ENCODE measurements at places on chromosomes 1 and 21.

DNA sequence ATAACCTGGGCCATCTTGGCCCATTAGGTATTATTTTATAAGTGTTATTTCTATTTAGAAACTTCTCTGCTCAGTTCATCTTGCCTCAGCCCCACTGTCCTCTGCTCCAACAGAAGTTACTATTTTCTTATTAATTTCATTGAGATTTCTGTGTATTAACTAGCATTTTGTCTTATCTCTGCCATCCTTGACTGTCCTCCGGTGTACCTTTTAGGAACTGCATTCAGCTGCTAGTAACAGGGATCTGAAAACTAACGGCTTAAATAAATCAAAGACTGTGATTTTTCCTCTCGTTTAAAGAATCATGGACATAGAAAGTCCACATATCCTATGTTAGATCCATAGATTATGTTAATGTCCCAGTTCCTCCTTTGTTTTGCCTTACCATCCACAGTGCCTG is 382.5 kb downstream of the MATN1 start:
- no peak for DNase-seq

DNA sequence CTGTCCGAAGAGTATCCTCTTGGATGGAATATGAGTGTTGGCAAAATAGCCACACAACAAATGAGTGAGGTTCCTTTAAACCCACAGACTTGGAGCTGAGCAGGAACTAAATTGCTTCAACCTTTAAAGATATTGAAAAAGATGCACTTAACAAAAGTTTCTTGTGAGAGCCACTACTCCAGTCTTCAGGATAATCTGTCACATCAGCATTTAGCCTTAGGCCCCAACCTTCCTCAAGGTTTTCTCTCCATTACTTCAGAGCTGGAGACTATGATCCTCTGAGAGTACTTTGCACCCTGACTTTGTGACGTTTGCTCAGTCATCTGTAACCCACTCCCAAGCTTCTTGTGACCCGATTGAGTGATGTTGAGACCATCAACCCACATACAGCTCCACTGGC is 212.8 kb downstream of the LRRC40 start:
- DNase-seq, result no peak

- no peak for DNase-seq
Observed at GRCh38 chr1:228044961-228045360, 37.5 kb upstream of the ARF1 start.

- no peak for DNase-seq
Observed at GRCh38 chr1:248815407-248816034, 10.2 kb downstream of the SH3BP5L start.

GRCh38 chr1:1241588-1242219 is 4.8 kb downstream of the C1QTNF12 start:
- DNase-seq, result no peak

Data from stimulated activated CD8-positive, alpha-beta memory T cell treated with anti-CD3 and anti-CD28 coated beads, Interleukin-15, amount 100 ng/mL, for 4 hours (primary cell).